ENCODE measurements at places on chromosomes 7 and 10.

- DNase-seq = no peak
These were observed 18.6 kb downstream of the SFTPD start for GRCh38 chr10:79930267-79930666.

DNA sequence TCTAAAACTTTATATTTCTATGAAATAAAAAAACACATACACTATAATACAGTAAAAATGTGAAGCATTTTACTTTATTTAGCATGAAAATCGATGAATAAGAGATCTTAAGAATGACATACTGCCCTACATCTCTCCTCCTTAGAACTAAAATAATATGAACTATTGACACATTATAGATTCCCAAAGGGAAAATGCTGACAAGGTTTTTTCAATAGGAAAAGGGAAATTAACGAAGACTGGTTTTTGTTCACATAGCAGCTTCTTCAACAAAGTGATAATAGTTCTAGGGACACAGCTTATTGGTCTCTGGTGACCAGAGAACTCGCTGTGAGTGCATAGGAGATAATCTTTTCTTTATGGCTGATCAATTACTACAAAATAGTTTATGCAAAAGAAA is 57.9 kb upstream of the FEZF1 start:
- DNase-seq = no peak

GRCh38 chr10:11520892-11521291 is 90.6 kb downstream of the USP6NL start:
- DNase-seq = no peak

- DNase-seq = no peak
These were observed 206.2 kb downstream of the TMEM178B start for GRCh38 chr7:141280100-141280499.

DNA sequence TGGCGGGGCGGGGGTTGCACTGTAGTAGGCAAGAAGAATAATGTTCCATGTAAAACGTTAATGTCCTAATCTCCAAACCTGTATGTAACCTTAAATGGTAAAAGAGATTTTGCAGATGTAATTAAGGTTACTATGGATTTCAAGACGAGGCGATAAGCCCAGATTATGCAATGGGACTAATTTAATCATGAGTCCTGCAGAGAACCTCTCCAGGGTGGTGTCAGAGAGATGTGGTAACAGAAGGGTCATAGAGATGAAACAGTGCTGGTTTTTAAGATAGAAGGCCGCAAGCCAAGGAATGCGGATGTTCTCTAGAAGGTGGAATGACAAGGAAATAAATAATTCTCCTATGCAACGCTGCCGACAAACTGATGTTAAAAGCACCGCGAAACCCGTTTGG is 57.1 kb downstream of the UBE3C start:
- DNase-seq = no peak

GRCh38 chr10:20993830-20994527 is 96.9 kb upstream of the NEBL start:
- no peak for DNase-seq

DNA sequence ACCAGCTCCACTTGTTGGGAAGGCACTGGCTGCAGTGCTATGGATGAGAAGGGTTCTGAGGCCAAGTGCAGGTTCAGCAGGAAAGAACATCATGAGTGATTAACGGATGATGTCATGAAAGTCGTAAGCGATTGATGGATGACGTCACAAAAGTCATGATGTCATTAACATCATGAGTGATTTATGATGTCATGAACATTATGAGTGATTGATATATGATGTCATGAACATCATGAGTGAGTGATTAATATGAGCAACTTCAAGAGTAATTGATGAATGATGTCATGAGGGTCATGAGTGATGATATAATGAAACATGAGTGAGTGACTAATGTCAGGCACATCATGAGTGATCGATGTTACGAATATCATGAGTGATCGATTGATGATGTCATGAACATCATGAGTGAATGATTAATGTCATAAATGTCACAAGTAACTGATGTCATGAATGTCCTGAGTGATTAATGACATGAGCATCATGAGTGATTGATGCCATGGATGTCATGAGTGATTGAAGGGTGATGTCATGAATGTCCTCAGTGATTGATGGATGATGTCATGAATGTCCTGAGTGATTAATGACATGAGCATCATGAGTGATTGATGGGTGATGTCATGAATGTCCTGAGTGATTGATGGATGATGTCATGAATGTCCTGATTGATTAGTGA is 185.6 kb downstream of the PAXIP1 start:
- no peak for DNase-seq

GRCh38 chr7:38878694-38879457 is 30.1 kb downstream of the VPS41 start:
- DNase-seq = no peak

- no peak for DNase-seq
These were observed 350.3 kb upstream of the POT1 start for GRCh38 chr7:125279961-125280360.

GRCh38 chr7:102927312-102927933 is 14.6 kb downstream of the LRRC17 start:
- DNase-seq = no peak

- DNase-seq = no peak
These were observed 65.8 kb downstream of the TMEM209 start for GRCh38 chr7:130139193-130139960.

DNA sequence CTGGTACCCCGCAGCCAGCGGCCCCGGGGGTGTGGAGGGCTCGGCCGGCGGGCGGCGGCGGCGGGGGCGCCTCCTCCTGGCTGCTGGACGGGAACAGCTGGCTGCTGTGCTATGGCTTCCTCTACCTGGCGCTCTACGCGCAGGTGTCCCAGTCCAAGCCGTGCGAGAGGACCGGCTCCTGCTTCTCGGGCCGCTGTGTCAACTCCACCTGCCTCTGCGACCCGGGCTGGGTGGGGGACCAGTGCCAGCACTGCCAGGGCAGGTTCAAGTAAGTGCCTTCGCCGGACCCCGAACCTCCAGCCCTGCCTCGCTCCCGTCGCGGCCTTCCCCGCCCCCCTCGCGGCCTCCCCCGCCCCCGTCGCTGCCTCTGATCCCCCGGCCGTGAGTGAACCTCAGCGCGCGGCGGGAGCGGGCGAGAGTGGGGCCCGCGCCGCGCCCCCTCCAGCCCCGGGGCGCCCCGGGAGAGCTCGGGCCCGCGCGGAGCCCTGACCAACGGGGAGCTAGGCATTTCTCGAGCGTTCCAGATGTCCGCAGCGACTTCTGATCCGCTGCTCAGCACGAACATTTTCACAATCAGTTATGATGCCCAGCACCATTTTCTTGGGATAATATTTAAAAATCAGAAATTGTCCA is 727 bp downstream of the ATRNL1 start:
- no peak for DNase-seq

GRCh38 chr10:64659311-64659710 is 1138.1 kb downstream of the REEP3 start:
- no peak for DNase-seq

- no peak for DNase-seq
These were observed 234.6 kb downstream of the DIP2C start for GRCh38 chr10:454860-455259.

GRCh38 chr7:137670222-137671064 is 176.3 kb downstream of the DGKI start:
- peak; percentile 16 for DNase-seq

All from activated CD4-positive, alpha-beta T cell treated with anti-CD3 and anti-CD28 coated beads, Interleukin-2, amount 50 U/mL, for 16 hours (primary cell).